ENCODE measurements at places on chromosomes 3 and 15.

DNA sequence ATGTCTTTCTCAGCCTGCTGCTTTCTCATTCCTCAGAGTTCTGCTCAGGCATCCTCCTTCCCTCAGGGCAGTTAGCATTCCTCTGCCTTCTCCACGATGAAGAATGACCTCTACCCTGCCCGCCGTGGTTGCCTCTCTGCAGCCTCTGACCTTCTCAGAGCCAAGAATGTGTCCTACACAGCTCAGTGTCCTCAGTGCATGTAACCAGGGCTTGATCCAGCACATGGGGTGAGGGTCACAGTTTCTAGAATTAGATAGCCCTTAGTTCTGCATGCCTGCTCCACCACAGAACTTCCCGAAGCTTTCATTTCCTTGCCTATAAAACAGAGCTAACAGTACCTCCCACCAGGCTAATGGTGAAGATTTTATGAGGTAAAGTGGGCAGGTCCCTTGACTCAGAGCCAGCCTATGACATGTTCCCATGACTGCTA is 182.1 kb downstream of the CLSTN2 start:
- no peaks in the 10 kb centered on the region for H3K27me3 ChIP-seq
- no peak overlapping the region for H3K27ac ChIP-seq
- no peaks in the 10 kb centered on the region for H3K4me1 ChIP-seq

GRCh38 chr3:138281561-138281960 is 48.1 kb downstream of the NME9 start:
- no peak overlapping the region for H3K27ac ChIP-seq
- no peaks in the 10 kb centered on the region for H3K4me1 ChIP-seq
- H3K36me3 ChIP-seq: peaks cover 4% of the 10 kb centered on the region

DNA sequence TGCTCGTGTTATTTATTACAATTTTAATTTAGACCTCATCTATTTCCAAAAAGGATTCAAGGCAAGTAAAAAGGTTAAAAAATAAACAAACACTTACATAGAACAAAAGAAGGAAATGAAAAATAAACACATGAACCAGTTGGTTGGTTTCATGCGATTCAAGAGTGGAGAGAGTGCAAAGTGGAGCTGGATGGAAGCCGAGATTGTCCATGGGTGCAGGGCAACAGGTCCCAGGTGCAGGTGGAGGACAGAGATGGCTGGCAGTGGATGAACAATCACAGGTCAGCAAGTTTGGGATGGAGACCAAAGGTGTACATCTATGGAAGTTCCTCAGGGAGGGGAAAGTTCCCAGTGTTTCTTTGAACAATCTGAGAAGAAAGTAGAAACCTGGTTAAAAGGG is 11.6 kb upstream of the SEMA5B start:
- peaks cover 14% of the 10 kb centered on the region for H3K27me3 ChIP-seq
- DNase-seq: no peak
- H3K27ac ChIP-seq: no peak overlapping the region
- H3K4me3 ChIP-seq: no peak overlapping the region
- H3K4me1 ChIP-seq: no peaks in the 10 kb centered on the region
- H3K36me3 ChIP-seq: no peaks in the 10 kb centered on the region

- H3K4me3 ChIP-seq: no peak overlapping the region
- no peak for DNase-seq
- H3K27me3 ChIP-seq: no peaks in the 10 kb centered on the region
- no peaks in the 10 kb centered on the region for H3K4me1 ChIP-seq
- H3K36me3 ChIP-seq: no peaks in the 10 kb centered on the region
Measured at GRCh38 chr3:78178740-78179363, 1139.0 kb downstream of the ROBO2 start.

DNA sequence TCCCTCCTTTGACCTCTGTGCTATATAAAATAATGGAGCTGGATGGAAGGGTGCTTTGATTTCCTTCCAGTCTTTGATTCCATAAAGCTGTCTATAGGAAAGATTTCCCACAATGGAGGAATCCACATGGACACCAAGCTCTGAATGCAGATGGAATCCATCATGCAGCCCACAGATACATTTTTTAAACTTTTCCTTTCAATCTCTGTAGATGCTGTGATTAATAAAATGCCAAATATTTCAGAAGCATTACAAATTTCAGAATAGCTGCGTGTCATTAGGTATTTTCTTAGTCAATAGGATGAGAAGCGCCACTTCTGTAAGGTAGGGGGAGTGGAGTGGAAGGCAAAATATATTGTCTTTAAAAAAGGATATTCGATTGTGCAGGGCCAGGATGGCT is 489.0 kb downstream of the NTRK3 start:
- no peaks in the 10 kb centered on the region for H3K36me3 ChIP-seq
- DNase-seq: no peak
- no peak overlapping the region for H3K4me3 ChIP-seq
- peaks cover 2% of the 10 kb centered on the region for H3K4me1 ChIP-seq
- H3K27me3 ChIP-seq: no peaks in the 10 kb centered on the region

DNA sequence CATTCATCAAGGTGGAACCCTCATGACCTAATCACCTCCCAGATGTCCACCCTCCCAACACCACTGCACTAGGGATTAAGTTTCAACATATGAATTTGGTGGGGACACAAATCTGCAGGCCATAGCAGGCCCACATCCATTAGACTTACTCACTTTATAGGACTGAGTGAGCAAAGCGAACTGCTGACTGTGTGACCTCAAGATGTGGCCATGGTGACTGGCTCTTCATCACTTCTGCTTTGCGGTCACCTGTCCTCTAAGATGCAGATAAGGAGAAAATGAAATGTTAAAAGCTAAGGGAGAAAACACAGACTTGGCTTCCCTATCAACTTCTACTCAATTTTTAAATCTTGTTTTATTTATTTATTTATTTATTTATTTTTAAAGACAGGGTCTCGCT is 14.5 kb upstream of the DCP1A start:
- DNase-seq: no peak
- no peak overlapping the region for H3K27ac ChIP-seq
- H3K4me1 ChIP-seq: no peaks in the 10 kb centered on the region
- no peak overlapping the region for H3K4me3 ChIP-seq
- H3K27me3 ChIP-seq: no peaks in the 10 kb centered on the region

GRCh38 chr3:59839810-59840515 is 790.1 kb upstream of the CFAP20DC start:
- H3K4me1 ChIP-seq: peaks cover 22% of the 10 kb centered on the region
- no peak overlapping the region for H3K27ac ChIP-seq
- H3K4me3 ChIP-seq: no peak overlapping the region
- no peak for DNase-seq
- no peaks in the 10 kb centered on the region for H3K27me3 ChIP-seq
- H3K36me3 ChIP-seq: no peaks in the 10 kb centered on the region

GRCh38 chr15:39591141-39591895 is 10.4 kb downstream of the THBS1 start:
- H3K4me3 ChIP-seq: no peak overlapping the region
- H3K27ac ChIP-seq: no peak overlapping the region
- no peaks in the 10 kb centered on the region for H3K4me1 ChIP-seq

DNA sequence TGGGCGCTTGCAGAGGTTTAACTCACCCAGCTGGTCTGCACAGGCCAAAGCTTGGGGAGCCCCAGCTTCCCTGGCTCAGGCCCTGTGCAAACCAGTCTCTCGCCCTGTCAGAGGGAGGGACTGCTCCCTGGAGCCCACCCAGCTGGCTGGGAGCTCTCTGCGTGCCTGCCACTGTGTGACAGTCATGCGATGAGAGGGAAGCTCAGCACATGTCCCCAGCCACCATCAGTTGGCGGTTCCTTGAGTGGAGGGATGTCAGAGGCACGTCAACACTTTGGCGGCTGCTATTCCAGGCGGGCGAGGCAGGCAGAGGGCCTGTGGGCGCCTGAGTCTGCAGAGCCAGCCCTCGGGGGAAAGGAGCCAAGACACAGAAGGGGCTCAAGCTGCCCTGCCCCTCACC is 324.6 kb downstream of the UACA start:
- no peaks in the 10 kb centered on the region for H3K27me3 ChIP-seq
- peaks cover 26% of the 10 kb centered on the region for H3K4me1 ChIP-seq
- no peaks in the 10 kb centered on the region for H3K36me3 ChIP-seq
- no peak overlapping the region for H3K4me3 ChIP-seq
- H3K27ac ChIP-seq: peak overlapping the region; percentile 6

- no peaks in the 10 kb centered on the region for H3K4me1 ChIP-seq
- DNase-seq: no peak
- no peak overlapping the region for H3K4me3 ChIP-seq
- H3K27ac ChIP-seq: no peak overlapping the region
Measured at GRCh38 chr3:14077310-14077709, 47.4 kb downstream of the CHCHD4 start.

DNA sequence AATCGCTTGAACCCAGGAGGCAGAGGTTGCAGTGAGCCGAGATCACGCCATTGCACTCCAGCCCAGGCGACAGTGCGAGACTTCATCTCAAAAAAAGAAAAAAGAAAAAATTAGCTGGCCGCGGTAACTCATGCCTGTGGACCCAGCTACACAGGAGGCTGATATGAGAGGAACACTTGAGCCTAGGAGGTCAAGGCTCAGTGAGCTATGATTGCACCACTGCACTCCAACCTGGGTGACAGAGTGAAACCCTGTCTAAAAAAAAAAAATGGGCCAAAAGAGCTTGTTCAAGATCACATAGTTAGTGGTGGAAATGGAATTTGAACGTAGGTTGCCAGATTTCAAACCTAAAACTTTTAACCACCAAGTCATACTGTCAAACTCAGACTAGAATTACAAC is 46.2 kb upstream of the PPP4R2 start:
- no peak overlapping the region for H3K27ac ChIP-seq
- peaks cover 9% of the 10 kb centered on the region for H3K4me1 ChIP-seq
- no peak overlapping the region for H3K4me3 ChIP-seq

GRCh38 chr3:76429581-76430177 is 610.2 kb upstream of the ROBO2 start:
- H3K36me3 ChIP-seq: no peaks in the 10 kb centered on the region
- H3K27me3 ChIP-seq: no peaks in the 10 kb centered on the region
- DNase-seq: no peak
- H3K4me3 ChIP-seq: no peak overlapping the region
- H3K4me1 ChIP-seq: no peaks in the 10 kb centered on the region

DNA sequence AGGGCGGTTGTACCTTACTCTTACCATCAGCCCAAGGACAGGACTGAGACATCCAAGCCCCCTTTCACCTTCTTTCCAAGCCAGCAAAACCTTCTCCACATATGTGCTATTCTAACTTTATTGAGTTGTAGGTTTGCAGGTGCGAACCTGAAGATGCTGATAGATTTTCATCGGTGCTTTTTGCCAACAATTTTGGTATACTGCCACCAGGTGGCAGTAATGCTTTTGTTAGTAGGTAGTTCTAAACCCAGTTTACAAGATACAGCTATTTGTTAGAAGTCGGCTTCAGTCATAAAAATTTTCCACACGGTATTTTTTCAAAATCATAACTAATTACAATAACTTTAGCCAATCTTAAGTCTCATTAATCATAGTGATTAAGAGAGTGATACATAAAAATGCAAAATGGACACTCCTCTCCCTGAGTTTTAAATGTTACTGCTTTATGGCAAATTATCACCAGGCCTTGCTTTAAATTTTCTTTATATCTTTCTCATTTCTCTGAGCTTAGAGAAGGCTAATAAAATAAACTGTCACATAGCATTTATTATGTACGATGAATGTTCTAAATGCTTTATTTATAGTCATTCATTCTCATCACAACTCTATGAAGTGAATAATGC is 636 bp downstream of the TBC1D21 start:
- no peaks in the 10 kb centered on the region for H3K27me3 ChIP-seq
- H3K4me1 ChIP-seq: no peaks in the 10 kb centered on the region
- peak; percentile 36 for DNase-seq
- no peaks in the 10 kb centered on the region for H3K36me3 ChIP-seq

DNA sequence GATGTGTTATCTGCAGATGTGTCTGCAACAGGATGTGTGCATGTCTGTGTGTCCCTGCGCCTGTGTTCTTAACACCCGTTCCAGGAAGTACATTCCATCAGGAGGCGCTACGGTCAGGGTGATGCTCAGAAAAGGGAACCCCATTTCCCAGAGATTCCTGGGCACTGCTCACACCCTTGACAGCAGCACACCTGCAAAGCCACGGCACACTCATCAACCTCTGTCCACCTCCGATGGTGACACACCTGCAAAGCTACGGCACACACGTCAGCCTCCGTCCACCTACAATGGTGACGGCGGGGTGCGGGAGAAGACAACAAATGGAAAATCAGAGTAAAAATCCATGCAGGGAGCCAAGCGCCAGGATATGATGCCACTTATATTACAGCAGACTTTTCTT is 55.4 kb downstream of the NIPA2 start:
- H3K27ac ChIP-seq: no peak overlapping the region
- H3K4me1 ChIP-seq: no peaks in the 10 kb centered on the region
- H3K4me3 ChIP-seq: no peak overlapping the region
- no peak for DNase-seq
- H3K36me3 ChIP-seq: no peaks in the 10 kb centered on the region

DNA sequence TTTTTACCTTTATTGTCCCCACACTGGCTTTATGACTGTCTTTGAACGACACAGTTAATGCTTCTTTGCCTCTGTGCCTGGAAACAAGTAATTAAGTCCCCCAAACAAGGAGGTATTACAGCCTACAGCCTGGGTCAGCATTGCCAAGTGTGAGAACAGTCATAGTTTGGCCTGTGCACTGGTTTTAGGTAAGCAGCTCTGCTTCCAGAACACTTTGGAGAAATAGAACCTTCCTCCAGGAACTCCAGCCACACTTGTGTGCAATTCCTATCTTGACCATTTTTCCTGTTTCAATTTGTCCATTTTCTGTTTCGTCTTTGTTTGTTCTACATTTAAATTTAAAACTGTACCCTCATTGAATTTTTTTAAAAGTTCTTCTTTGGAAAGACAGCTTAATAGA is 568.2 kb downstream of the TUSC7 start:
- no peak overlapping the region for H3K27ac ChIP-seq
- no peak for DNase-seq
- H3K4me3 ChIP-seq: no peak overlapping the region
- H3K27me3 ChIP-seq: no peaks in the 10 kb centered on the region

GRCh38 chr3:71441217-71441924 is 142.2 kb downstream of the FOXP1 start:
- peaks cover 8% of the 10 kb centered on the region for H3K36me3 ChIP-seq
- peak overlapping the region; percentile 19 for H3K4me3 ChIP-seq
- H3K27me3 ChIP-seq: no peaks in the 10 kb centered on the region
- peaks cover 99% of the 10 kb centered on the region for H3K4me1 ChIP-seq

All from CD8-positive, alpha-beta memory T cell (primary cell).